ENCODE measurements at places on chromosomes 12 and 14.

DNA sequence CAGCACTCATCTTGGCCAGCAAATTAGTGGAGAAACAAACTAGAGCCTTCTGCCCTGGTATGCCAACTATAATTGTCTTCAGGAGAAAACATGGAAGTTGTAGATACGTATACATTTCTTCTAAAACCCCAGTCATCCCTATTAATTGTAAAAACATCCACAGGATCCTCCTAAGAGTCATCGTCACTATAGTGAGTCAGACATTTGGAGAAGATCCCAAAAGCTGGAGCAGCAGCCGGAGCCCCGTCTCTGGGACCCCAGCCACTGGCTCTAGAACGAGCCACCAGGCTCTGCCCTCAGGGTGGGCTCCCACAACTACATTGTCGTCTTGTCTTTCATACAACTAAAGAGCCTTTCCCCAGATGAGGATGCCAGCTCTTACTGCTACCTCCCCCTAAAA is 15.5 kb downstream of the PRKAB1 start:
- DNase-seq, result no peak

GRCh38 chr12:98182821-98183220 is 332.6 kb upstream of the TMPO start:
- no peak for DNase-seq

- DNase-seq, result no peak
These were observed 124.8 kb downstream of the PLCZ1 start for GRCh38 chr12:18612971-18613370.

GRCh38 chr14:104096751-104097700 is 11.5 kb downstream of the ASPG start:
- no peak for DNase-seq
